ENCODE measurements at places on chromosomes 7 and 10. TPM values are rescaled to one million over a fixed set of nuclear protein-coding genes. Genes with fewer than 3 reads are reported as not detected.

TUBB8 gene
- not detected for total RNA-seq

TRIM73 gene
- total RNA-seq = 13.1 TPM

RBM20 gene
- total RNA-seq = not detected

AKR1E2 gene
- total RNA-seq = 11.2 TPM

CTBP2 gene
- total RNA-seq = not detected

DNA sequence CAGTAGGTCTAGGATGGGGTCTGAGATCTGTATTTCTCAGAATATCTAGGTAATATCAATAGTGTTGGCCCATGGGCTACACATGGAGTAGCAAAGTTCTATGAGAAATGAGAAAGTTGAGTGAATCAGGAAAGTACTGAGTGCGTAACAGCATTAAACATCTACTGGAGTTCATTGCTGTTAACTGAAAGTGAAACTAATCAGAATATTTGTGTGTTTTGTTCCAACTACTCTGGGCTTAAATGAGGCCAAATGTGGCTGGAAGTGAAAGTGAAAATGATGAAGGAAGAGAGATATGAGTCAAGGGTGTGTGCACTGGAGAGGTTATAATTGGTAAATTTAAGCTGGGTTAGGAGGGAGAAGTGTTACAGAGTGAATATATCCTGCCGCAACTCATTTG, 46.5 kb downstream of the TMEM106B start:
- DNase-seq = peak; percentile 73

DNA sequence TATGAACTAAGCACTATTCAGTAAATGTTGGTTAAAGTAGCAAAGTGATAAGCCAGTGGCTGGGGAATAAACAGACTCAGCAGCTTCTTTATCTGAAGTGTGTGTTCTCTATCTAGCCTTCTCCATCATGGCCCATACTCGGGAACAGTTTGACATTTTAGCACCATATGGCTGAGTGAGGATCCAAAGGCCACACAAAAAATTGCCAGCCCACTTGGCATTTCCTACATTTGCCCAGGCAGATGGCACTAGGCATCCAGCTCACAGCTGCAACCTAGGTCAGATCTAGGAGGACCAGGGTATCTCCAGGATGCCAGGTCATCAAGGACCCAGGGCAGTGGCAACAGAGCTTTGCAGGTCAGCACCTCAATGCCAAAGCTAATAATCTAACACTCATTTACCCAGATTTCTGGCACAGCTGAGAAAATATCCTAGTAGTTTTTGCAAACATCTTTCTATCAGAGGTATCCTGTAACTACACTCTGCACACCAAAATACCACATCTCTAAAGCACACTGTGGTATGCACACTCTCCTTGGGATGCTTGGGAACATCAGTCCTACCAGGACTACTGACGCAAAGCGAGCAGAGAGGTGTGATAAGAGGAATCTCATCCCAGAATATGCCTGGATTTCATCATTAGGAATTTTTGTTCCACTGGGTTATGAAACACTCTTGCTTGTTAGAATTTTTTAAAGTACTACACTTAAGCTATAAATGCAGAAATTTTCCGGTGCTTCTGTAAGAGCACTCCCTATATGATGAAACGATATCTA, 61.7 kb downstream of the DOCK4 start:
- no peak for DNase-seq

- no peak for DNase-seq
Observed at GRCh38 chr7:72023926-72024325, 388.2 kb downstream of the CALN1 start.

DNA sequence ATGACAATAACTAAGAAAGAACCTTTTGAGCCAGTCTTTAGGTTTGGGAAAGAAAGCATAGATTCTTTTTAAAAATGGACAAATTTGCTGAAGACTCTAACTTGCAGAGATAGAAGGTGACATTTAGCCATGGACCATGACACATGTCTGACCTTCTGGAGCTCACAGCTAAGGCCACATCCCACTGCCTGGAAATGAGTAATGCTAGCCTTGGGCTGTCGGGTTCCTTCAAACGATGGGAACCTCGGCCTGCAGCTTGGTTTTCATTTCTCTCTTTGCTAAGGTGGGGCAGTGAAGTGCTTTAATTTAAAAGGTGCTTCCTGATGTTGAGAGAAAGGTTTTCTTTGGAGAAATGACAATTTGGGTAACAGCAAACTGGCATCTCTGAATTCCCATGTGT, 223.2 kb downstream of the FANK1 start:
- no peak for DNase-seq

GRCh38 chr7:155405399-155406318, 52.3 kb upstream of the EN2 start:
- DNase-seq = no peak

DNA sequence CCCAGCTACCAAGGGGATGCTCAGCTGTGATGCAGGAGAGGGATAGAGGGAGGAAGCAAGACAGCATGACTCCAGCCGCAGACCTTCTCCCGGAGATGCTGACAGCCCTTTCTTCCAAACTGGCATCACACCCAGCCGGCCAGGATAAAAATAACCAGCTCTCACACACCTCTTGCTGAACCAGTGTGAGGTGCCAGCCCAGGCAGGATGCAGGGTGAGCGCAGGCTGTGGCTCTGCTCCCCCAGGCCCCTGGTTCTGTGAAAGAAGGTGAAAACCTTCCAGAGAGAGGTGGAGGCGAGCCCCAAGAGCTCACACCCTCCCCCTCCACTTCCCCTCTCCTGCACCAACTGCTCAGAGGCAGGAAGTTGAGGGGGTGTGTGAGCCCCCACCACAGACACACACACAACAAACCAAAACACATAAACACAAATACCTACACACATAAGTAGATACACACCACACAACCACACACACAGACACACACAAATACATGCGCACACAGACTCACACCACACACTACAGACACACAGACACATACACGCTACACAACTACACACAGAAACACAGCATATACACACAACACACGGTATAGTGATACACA, 4.0 kb downstream of the GPR15LG start:
- peak; percentile 74 for DNase-seq

GRCh38 chr7:45495618-45496017, 78.5 kb upstream of the ADCY1 start:
- no peak for DNase-seq

- no peak for DNase-seq
Observed at GRCh38 chr10:74888962-74889661, 62.7 kb downstream of the KAT6B start.

- DNase-seq = no peak
Observed at GRCh38 chr10:118873738-118874105, 119.0 kb upstream of the CACUL1 start.

DNA sequence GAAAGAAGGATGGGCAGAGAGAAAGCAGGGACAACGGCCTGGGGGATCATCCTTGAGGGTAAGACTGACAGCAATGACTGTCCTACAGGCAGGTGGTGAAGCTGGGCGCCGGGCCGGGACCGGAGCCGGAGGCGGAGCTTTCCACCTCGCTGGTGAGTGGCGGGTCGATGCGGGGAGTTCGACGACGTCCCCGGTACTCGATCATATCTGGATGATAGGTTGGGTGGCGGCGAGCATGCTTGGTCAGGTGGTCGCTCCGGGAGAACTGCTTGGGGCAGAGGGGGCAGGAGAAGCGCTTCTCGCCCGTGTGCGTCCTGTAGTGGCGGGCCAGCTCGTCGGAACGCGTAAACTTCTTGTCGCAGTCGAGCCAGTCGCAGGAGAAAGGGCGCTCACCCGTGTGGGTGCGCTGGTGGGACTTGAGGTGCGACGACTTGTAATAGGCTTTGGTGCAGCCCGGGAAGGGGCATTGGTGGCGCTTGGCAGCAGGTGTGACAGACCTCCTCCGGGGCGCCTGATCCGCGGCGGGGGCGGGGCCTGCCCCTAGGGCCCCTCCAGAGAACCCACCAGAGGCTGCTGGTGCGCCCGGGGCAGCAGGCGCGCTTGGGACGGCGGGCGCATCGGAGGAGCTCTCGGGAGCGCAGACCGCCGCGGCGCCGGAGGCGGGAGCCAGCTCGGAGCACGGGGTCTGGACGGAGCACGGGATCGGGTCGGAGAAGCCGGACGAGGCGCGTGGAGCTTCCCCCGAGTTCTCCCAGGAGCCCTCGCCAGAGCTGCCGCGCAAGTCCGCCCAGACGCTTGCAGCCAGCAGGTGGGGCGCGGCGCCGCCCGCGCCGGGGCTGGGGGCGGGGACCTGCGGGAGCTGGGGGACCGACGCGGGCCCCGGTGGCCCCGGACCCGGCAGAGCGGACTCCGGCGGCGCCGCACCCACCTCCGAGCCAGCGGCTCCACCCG, 752 bp downstream of the KLF14 start:
- DNase-seq = peak; percentile 17

GRCh38 chr7:142714375-142714774, 34.9 kb upstream of the PRSS1 start:
- peak; percentile 58 for DNase-seq

DNA sequence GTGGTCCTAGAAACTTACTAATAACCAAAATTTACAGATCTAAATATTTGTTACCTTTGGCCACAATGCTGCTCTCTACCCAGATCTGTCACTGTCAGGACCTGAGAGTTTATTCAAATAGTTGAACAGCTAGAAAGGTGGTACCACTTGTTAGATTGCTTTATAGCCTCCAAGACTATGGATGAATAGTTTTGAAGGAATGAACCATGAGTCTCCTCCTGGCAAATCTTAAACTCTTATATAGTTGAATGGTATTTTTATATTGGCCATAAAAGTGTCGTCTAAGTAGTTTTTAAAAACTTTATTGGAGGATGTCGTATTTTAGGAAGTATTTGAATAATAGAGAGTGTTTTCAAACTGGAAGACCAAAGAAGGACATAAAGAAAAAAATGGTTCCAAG, 178.7 kb downstream of the AHR start:
- no peak for DNase-seq

GRCh38 chr7:92824901-92825480, 11.4 kb downstream of the CDK6 start:
- no peak for DNase-seq

DNA sequence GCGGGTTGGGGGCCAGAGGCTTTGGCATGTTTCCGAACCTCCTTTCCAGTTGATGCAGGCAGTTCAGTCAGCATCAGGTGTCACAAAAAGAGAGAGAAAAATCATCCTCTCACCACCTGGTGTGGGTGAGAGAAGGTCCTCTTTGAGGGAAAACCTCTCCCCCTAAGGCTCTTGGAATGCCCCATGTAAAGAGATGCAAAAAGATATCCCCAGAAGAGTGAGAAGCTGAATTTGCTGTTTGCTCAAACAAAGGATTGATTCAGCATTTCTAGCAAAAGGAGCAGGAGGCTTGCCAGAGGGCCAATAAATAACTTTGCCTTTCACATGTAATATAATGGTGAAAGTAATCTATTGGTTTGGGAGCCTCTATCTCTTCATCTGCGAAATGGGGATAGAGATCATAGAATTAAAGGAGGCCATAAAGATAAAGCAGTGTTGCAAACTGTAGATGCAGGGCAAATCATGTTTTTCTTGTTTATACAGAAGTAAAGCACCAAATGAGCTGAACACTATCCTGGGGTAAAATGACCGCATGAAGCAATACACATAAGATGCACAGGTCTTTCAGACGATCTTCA, 425.9 kb downstream of the LRMDA start:
- no peak for DNase-seq

GRCh38 chr10:62249957-62250356, 18.7 kb downstream of the RTKN2 start:
- no peak for DNase-seq

GRCh38 chr7:1247527-1248041, 14.9 kb downstream of the UNCX start:
- no peak for DNase-seq

DNA sequence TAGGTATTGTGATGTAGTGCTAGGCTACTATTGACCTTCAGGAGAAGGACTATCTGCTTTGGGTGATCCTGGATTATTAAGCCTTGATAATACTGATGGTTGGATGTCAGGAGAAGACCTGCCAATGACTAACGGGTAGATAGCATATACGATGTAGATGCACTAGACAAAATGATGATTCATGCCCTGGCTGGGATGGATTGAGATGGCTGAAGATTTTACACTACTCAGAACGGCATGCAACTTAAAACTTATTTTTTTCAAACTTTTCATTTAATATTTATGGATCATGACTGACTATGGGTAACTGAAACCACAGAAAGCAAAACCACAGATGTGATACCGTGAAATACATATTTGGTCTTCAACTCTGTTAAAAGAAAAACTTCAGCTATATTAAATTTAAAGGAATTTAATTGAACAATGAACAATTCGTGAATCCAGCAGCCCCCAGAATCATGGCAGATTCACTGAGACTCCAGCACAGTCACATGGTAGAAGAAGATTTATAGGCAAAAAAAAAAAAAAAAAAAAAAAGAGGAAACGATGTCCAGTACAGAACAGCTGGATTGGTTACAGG, 124.6 kb upstream of the CDK13 start:
- no peak for DNase-seq

- no peak for DNase-seq
Observed at GRCh38 chr10:127875916-127876315, 16.8 kb downstream of the CLRN3 start.

- no peak for DNase-seq
Observed at GRCh38 chr7:30844916-30845315, 66.7 kb upstream of the AQP1 start.

GRCh38 chr7:82110146-82110840, 333.3 kb downstream of the CACNA2D1 start:
- no peak for DNase-seq

DNA sequence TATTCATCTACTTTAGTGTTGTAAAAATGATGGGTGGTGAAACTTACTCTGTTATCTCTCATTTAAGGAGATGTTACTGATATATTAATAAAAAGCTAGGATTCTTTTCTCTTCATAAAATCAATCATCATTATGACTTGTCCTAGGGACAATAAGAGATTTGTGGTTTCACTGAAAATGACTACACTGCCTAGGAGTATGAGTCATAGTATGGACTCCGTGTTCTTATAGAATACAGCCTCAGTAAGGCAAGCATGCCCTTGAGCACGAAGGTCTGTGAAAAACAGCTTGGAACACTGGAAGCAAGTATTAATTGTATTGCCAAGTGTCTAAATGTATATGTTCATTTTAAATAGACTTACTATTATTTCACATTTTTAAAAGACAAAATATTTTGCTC, 749.2 kb upstream of the PCDH15 start:
- no peak for DNase-seq

Data from activated CD4-positive, alpha-beta T cell treated with anti-CD3 and anti-CD28 coated beads, Interleukin-2, amount 10 ng/mL, durations not matched to agents 7 days and 5 days (primary cell).